ENCODE measurements at places on chromosomes 2 and 18. TPM values are rescaled to one million over a fixed set of nuclear protein-coding genes. Genes with fewer than 3 reads are reported as not detected.
A peak's percentile ranks its signal among the peaks of the same experiment; 100 is the strongest.

CLIP4 gene
- 25.2 TPM for total RNA-seq

CDK15 gene
- total RNA-seq: not detected

PLCL1 gene
- total RNA-seq: 3.6 TPM

AGXT gene
- not detected for total RNA-seq

ANKRD30B gene
- not detected for total RNA-seq

EVX2 gene
- total RNA-seq: not detected

KANSL1L gene
- total RNA-seq: 7.8 TPM

PRSS56 gene
- total RNA-seq: not detected

RGPD4 gene
- total RNA-seq: not detected

EGR4 gene
- total RNA-seq: 2.1 TPM

KCNE4 gene
- total RNA-seq: not detected

DNA sequence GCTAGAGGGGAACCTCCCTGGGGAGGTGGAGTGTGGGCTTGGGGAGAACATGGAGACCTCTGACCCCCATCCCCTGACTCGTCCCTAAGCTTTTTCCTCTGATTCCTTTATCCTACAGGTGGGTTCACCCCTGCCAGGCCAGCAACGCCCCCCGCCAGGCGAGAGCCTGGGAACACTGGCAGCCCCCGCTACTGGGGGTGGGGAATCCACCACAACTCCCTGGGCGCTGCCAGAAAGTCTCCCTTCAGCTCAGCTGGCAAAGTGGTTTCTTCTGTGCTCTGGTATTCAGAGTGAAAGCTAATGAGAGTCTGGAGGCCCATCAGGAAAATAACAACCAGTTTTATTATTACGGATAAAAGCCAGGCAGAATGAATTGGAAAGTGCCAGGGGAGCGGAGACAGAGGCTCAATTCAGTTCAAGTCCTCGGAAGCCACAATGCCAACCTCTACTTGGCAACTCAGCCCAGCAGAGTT is 2.8 kb downstream of the DIPK1C start:
- H3K27ac ChIP-seq: no peak overlapping the region
- H3K4me3 ChIP-seq: no peak overlapping the region
- DNase-seq: no peak
- peaks cover 34% of the 10 kb centered on the region for H3K27me3 ChIP-seq
- H3K36me3 ChIP-seq: no peaks in the 10 kb centered on the region

DNA sequence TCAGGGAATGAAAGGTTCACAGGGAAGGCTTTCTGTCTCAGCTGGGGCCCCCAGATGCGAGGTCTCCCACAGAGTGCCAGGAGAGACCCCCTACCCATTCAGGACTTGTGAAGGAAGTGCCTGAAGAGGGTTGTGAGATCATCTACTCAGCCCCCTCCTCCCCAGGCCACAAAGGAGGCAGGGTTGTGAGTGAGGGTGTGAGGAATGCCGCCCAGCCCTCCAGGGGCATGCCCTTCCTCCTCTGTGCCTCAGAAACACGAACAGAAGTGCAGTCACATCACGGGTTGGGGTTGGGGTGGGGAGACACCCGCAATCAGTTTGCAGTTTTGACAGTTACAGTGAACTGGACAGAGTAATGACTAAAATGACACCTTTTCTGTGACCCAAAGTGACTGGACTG is 5.0 kb downstream of the MAL start:
- no peak for DNase-seq
- no peak overlapping the region for H3K4me3 ChIP-seq
- peaks cover 2% of the 10 kb centered on the region for H3K36me3 ChIP-seq
- H3K4me1 ChIP-seq: peaks cover 67% of the 10 kb centered on the region
- H3K27ac ChIP-seq: no peak overlapping the region
- no peaks in the 10 kb centered on the region for H3K27me3 ChIP-seq

GRCh38 chr2:59770651-59771050 is 782.8 kb downstream of the BCL11A start:
- no peaks in the 10 kb centered on the region for H3K4me1 ChIP-seq
- no peak for DNase-seq
- no peak overlapping the region for H3K4me3 ChIP-seq
- no peak overlapping the region for H3K27ac ChIP-seq

DNA sequence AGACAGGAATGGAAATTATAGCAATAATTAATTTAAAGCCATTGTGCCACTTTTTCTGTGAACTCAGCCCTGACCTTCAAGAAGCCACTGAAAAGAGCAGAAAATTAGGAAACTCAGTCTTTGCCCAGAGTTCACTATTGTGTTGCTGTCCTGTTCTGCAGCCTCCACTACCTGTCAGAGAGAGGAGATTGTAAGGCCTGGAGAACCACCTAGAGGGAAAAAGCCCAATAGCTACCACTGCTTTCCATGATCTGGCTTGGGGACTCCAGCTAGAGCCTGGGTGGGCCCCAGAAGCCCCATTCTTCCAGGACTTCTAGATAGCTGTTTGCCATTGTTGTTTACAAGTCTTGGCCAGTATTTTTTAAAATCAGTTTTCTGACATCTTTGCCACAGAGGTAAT is 176.1 kb upstream of the KLF7 start:
- peaks cover 24% of the 10 kb centered on the region for H3K4me1 ChIP-seq
- peaks cover 4% of the 10 kb centered on the region for H3K36me3 ChIP-seq
- no peak for DNase-seq
- no peak overlapping the region for H3K4me3 ChIP-seq
- no peak overlapping the region for H3K27ac ChIP-seq
- H3K27me3 ChIP-seq: no peaks in the 10 kb centered on the region

GRCh38 chr2:127175751-127176354 is 44.2 kb downstream of the CYP27C1 start:
- H3K36me3 ChIP-seq: peaks cover 1% of the 10 kb centered on the region
- no peak overlapping the region for H3K4me3 ChIP-seq
- no peak for DNase-seq
- no peaks in the 10 kb centered on the region for H3K4me1 ChIP-seq

GRCh38 chr2:13156916-13157315 is 440.2 kb downstream of the TRIB2 start:
- no peaks in the 10 kb centered on the region for H3K4me1 ChIP-seq
- no peak for DNase-seq
- no peak overlapping the region for H3K4me3 ChIP-seq
- no peak overlapping the region for H3K27ac ChIP-seq

- H3K4me1 ChIP-seq: no peaks in the 10 kb centered on the region
- no peak overlapping the region for H3K27ac ChIP-seq
- H3K27me3 ChIP-seq: no peaks in the 10 kb centered on the region
- H3K36me3 ChIP-seq: peaks cover 11% of the 10 kb centered on the region
- no peak overlapping the region for H3K4me3 ChIP-seq
- no peak for DNase-seq
Observed at GRCh38 chr2:127479219-127479825, 47.0 kb downstream of the IWS1 start.

DNA sequence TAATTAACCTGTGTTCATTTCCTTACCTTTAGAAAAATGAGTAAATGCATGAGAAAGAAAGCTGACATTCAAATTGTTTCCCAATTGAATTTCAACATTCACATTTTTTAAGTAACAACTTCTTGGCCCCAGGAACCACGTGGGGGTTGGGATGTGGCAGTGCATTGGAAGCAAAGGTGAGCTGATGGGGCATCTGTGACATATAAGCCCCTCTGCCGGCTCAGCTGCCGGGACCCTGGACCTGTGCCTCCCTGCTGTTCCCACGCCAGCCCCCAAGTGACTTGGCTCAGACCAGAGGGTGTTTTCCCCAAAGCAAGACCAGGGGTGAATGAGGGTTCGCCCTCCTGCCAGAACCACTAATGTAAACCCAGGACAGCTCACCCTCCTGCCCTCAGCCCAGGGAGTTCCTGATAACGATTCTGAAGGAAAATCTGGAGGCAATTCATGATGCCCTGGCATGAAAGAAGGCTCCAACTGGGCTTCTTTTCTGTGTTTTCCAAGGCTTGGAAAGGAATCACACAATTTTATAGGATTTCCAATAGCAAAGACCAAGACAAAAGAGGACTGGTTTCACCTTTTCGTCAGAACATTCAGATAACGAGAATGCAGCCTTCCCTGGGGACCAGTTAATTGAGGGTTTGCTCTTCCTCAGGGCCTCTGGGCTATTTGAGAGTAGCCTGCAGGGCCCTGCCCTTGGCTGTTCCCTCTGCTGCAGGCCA is 193.2 kb upstream of the TWIST2 start:
- H3K4me1 ChIP-seq: no peaks in the 10 kb centered on the region
- no peaks in the 10 kb centered on the region for H3K36me3 ChIP-seq
- H3K27ac ChIP-seq: no peak overlapping the region
- H3K27me3 ChIP-seq: no peaks in the 10 kb centered on the region
- no peak overlapping the region for H3K4me3 ChIP-seq

DNA sequence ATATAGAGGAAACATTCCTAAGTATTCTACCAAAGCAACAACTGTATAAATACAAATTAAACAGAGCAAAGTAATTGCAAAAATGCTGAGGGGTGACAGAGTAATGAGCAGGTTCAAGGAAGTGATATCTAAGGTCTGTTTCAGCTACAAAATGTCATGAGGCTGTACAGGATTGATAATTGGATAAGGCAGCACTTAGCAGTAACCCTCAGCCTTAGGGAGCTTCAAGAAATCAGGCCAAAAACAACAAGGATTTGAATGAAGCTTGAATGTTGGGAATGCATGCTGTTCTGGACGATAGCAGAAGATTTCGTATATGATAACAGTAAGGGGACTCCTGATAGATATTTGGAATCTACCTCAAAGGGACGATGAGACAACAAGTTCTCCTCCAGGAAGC is 142.0 kb upstream of the MMADHC start:
- H3K4me3 ChIP-seq: no peak overlapping the region
- no peaks in the 10 kb centered on the region for H3K27me3 ChIP-seq
- DNase-seq: no peak
- H3K36me3 ChIP-seq: no peaks in the 10 kb centered on the region
- H3K27ac ChIP-seq: no peak overlapping the region

GRCh38 chr2:203591642-203592041 is 56.5 kb upstream of the RAPH1 start:
- no peak for DNase-seq
- H3K4me1 ChIP-seq: peaks cover 10% of the 10 kb centered on the region
- H3K27ac ChIP-seq: no peak overlapping the region
- H3K4me3 ChIP-seq: no peak overlapping the region
- peaks cover 2% of the 10 kb centered on the region for H3K27me3 ChIP-seq

DNA sequence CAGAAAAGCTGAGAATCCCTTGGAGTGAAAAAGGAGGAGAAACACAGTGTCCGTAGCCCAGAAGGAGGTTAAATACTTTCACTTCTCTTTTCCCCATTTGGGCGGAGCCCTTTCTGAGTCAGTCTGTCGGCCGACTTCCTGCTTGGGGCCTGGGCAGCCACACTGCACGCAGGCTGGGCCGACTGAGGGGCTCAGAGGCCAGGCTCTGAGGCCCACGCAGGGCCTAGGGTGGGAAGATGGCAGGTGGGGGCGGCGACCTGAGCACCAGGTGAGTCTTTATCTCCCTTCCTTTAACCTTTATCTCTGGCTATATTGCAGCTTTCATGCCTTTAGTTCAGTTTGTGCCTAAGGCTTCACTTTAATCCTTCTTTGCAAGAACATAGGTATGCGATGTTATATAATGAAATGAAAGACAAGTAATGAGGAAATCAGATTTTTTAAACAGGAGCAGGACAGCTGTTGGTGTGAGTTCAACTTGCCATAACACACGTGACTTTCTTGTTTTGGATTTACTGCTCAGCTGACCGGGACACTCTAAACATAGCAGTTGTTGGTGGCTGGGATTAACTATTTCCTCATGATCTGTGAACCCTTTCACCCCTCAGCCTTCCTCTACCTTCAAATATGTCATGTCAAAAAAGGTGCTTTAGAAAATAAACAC is at the start of gene SP100:
TSS of gene SP100 (plus strand) at position 141 of the 661 bp plus-strand sequence. CDS start at position 237, 96 bp downstream.
- peaks cover 85% of the 10 kb centered on the region for H3K4me1 ChIP-seq
- DNase-seq: peak; percentile 82
- H3K27me3 ChIP-seq: no peaks in the 10 kb centered on the region

DNA sequence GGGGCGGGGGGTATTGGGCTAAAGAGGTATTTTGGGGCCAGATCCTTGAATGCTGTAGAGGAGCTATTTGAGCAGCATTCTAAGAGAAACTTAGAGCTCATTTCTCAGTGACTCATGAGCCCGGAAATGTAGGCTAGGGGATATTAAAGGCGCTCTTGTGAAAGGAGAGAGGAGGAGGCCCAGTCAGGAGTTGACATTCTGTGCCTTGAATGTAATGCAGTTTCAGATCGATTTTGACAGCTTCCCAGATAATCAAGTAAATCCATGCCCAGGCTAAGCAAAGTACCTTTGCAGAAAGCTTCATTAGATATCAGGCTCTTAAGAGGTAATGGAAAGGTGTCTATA is 1.5 kb downstream of the CAB39 start:
- H3K4me3 ChIP-seq: peak overlapping the region; percentile 96
- H3K36me3 ChIP-seq: peaks cover 21% of the 10 kb centered on the region
- peak overlapping the region; percentile 94 for H3K27ac ChIP-seq
- DNase-seq: peak; percentile 47
- peaks cover 58% of the 10 kb centered on the region for H3K4me1 ChIP-seq

DNA sequence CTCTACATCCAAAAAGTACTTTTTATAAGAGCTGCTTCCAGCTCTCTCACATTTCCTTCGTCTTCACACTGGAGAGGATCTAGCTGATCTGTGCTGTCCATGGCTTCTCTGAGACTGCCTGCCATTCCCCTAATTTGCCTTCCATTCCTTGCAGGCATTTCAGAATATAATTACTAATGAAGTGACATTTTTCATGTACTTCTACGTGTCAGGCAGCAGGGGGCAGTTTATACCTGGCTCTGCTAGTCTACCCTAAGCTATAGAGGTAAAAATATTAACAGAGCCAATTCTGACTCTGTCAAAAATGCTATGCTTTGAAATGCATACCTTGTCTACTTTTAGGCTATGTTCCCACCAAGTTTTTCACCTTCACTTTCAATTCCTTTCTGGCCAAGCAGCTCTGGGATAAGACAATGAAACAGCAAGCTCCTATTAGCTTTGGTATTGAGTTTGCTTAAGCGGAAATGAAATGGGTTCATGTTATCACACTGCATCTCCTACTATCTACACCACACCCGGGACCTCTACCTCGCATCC is 81.9 kb downstream of the MEP1B start:
- peak; percentile 27 for DNase-seq
- no peak overlapping the region for H3K4me3 ChIP-seq
- H3K4me1 ChIP-seq: no peaks in the 10 kb centered on the region
- no peak overlapping the region for H3K27ac ChIP-seq
- no peaks in the 10 kb centered on the region for H3K36me3 ChIP-seq
- H3K27me3 ChIP-seq: peaks cover 8% of the 10 kb centered on the region

DNA sequence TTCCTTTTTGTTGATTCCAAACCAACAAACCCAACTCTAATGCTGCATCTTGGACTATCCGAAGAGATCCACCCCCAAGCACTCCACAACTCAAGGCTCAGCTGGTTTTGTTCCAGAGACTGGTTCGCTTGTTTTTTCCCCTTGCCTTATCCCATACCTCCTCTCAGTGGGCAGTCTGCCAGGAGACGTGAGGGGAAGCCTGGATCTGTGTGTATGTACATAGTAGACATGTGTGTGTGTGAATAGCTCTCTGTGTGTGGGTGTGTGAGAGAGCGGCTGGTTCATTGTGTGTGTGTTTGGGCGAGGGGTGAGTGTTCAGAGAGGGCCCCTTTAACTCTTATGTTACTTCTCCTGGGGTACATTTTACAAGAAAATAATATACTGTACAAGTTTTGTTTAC is 94.4 kb downstream of the NRP2 start:
- H3K27me3 ChIP-seq: peaks cover 49% of the 10 kb centered on the region
- H3K36me3 ChIP-seq: no peaks in the 10 kb centered on the region
- peaks cover 6% of the 10 kb centered on the region for H3K4me1 ChIP-seq
- H3K27ac ChIP-seq: no peak overlapping the region
- DNase-seq: no peak
- H3K4me3 ChIP-seq: no peak overlapping the region

GRCh38 chr2:240367721-240368120 is 67.7 kb upstream of the GPC1 start:
- no peaks in the 10 kb centered on the region for H3K4me1 ChIP-seq
- no peaks in the 10 kb centered on the region for H3K27me3 ChIP-seq
- no peak overlapping the region for H3K4me3 ChIP-seq
- H3K27ac ChIP-seq: no peak overlapping the region
- H3K36me3 ChIP-seq: no peaks in the 10 kb centered on the region

GRCh38 chr18:47409519-47409918 is 158.1 kb upstream of the SKOR2 start:
- H3K4me1 ChIP-seq: no peaks in the 10 kb centered on the region
- H3K27ac ChIP-seq: no peak overlapping the region
- no peaks in the 10 kb centered on the region for H3K36me3 ChIP-seq

All from activated T-cell treated with anti-CD3 and anti-CD28 coated beads, Interleukin-2, amount 50 U/mL, for 72 hours (primary cell).